Urinary bladder (tissue), 4 donors: ENCODE measurements at places on chromosomes 3 and 15. TPM values are rescaled to one million over a fixed set of nuclear protein-coding genes. Genes with fewer than 3 reads are reported as not detected.

DAZL gene
- not detected for polyA plus RNA-seq

SST gene
- polyA plus RNA-seq: 3.7 TPM

MYLK gene
- polyA plus RNA-seq: 1,651 TPM

STARD5 gene
- 15.9 TPM for polyA plus RNA-seq

DNA sequence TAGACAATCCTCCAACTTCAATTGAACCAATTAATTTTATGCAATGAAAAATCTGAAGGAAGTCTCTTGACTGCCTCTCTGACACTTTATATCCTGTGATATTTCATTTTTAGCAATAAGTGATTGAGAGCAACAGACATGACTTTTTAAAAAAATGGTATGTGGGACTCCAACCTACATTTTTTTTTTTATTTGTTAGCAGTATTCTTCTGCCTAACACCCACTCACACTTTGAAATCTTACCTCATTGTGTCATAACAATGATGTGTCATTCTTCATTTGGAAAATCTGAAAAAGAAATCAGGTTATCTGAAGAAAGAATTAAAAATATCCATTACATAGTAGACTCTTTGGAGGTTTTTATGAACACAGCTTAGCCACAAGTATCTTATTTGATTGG, 541.3 kb upstream of the KCNMB2 start:
- DNase-seq: no peak

DNA sequence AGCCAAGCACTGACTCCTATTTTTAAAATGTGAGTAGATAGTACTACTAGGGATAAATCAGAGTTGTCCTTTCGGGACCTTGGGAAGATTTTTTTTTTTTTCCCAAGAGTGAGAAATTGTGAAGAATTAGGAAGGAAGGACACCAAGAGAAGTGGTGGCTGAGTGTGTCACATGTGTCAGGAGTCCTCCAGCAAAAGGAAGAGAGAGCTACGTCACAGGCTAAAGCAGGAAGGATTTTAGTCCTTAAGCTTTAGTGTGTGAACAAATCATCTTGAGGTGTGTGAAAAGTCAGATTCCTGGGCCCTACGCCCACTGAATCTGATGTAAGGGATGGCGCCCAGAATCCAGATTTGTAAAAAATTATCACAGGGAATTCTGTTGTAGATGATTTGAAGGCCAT, 172.7 kb downstream of the SERPINI1 start:
- no peak for DNase-seq
